ENCODE measurements at places on chromosomes 12 and 14. TPM values are rescaled to one million over a fixed set of nuclear protein-coding genes. Genes with fewer than 3 reads are reported as not detected.
A peak's percentile ranks its signal among the peaks of the same experiment; 100 is the strongest.

- H3K27me3 ChIP-seq = no peaks in the 10 kb centered on the region
- H3K27ac ChIP-seq = no peak overlapping the region
- DNase-seq = no peak
- H3K4me1 ChIP-seq = peaks cover 6% of the 10 kb centered on the region
- H3K36me3 ChIP-seq = peaks cover 7% of the 10 kb centered on the region
- H3K4me3 ChIP-seq = no peak overlapping the region
These were observed 312.1 kb downstream of the ITPR2 start for GRCh38 chr12:26520869-26521268.

DNA sequence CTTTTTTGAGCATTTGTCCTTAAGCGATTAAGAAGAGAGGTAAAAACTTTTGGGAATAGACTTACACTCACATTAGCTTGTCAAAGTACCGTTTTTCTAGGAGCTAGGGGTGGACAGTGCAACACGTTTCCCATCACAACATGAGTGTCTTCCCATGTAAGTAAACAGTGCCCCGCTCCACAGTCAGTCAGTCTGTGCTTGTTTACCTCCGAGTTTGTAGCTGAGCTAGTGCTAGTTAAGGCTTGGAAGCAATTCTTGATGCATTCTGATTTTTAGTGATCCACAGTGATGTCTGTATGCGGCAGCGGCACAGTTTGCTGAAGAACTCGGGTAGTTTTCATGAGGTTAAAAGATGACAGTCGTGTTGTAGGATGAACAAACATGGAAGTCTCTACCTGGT, 941 bp downstream of the ZDHHC17 start:
- peak; percentile 4 for DNase-seq
- peaks cover 47% of the 10 kb centered on the region for H3K4me1 ChIP-seq
- peak overlapping the region; percentile 97 for H3K27ac ChIP-seq
- H3K36me3 ChIP-seq = no peaks in the 10 kb centered on the region
- no peaks in the 10 kb centered on the region for H3K27me3 ChIP-seq
- peak overlapping the region; percentile 97 for H3K4me3 ChIP-seq

DNA sequence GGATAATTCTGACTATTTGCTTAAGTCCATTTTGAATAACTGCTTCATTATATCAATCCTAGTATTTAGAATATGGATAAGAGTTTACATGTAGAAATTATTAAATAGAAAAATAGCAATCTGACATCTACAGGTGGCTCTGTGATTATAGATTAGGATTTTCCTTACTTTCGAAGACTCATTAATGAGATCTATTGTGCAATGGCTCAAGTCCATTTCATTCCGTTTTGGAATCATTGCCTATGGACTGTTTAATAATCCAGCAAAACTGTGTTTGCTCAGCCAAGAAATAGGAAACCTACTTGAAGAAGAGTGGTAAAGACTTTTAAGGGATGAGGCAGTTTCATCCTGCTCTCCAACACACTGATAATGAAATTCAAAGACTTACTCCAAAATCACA, 67.8 kb upstream of the SSTR1 start:
- H3K36me3 ChIP-seq = no peaks in the 10 kb centered on the region
- no peak overlapping the region for H3K4me3 ChIP-seq
- no peak for DNase-seq
- no peak overlapping the region for H3K27ac ChIP-seq
- no peaks in the 10 kb centered on the region for H3K4me1 ChIP-seq

- H3K36me3 ChIP-seq = no peaks in the 10 kb centered on the region
- H3K27me3 ChIP-seq = peaks cover 5% of the 10 kb centered on the region
- H3K4me1 ChIP-seq = no peaks in the 10 kb centered on the region
- no peak overlapping the region for H3K4me3 ChIP-seq
- no peak for DNase-seq
These were observed 404.8 kb downstream of the ATP23 start for GRCh38 chr12:58346032-58346632.

- no peaks in the 10 kb centered on the region for H3K4me1 ChIP-seq
- H3K27ac ChIP-seq = no peak overlapping the region
These were observed 46.0 kb downstream of the MYO1H start for GRCh38 chr12:109393437-109394345.

DNA sequence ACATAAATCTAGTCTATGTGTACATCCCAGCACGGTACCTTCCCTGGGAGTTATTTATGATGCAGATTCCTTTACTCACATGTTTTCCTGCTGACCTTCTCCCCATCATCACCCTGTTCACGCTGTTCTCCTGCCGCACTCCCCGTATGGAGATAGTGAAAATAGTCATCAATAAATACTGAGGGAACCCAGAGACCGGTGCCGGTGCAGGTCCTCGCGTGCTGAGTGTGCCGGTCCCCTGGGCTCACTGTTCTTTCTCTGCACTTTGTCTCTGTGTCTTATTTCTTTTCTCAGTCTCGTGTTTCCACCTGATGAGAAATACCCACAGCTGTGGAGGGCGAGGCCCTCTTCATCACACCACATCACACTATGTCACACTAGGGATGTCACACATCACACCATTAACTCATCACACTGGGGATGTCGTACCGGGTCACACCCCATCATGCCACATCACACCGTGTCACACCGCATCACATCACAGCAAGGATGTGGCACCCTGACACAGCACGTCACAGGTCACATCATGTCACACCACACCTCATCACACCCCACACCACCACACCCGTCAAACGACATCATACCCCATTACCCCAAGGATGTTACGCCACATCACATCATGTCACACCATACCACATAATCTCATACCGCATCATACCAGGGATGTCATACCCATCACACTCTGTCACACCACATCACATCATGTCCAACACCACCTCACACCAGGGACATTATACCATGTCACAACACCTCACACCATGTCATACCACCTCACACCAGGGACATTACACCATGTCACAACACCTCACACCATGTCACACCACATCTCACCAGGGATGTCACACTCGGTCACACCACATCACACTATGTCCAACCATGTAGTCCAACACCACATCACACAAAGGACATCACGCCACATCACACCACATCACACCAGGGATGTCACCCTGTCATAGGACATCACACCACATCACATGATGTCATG, 207.0 kb downstream of the TMEM121 start:
- H3K36me3 ChIP-seq = no peaks in the 10 kb centered on the region
- H3K27me3 ChIP-seq = peaks cover 6% of the 10 kb centered on the region
- H3K4me1 ChIP-seq = no peaks in the 10 kb centered on the region
- DNase-seq = no peak
- H3K27ac ChIP-seq = no peak overlapping the region
- no peak overlapping the region for H3K4me3 ChIP-seq

- DNase-seq = no peak
- no peaks in the 10 kb centered on the region for H3K27me3 ChIP-seq
- H3K36me3 ChIP-seq = peaks cover 11% of the 10 kb centered on the region
- H3K4me3 ChIP-seq = no peak overlapping the region
- H3K27ac ChIP-seq = peak overlapping the region; percentile 20
- H3K4me1 ChIP-seq = no peaks in the 10 kb centered on the region
These were observed 32.8 kb upstream of the KLHL42 start for GRCh38 chr12:27747111-27747820.

GRCh38 chr12:68614105-68614679, 3.5 kb downstream of the RAP1B start:
- no peaks in the 10 kb centered on the region for H3K27me3 ChIP-seq
- peaks cover 33% of the 10 kb centered on the region for H3K36me3 ChIP-seq
- peaks cover 84% of the 10 kb centered on the region for H3K4me1 ChIP-seq

DNA sequence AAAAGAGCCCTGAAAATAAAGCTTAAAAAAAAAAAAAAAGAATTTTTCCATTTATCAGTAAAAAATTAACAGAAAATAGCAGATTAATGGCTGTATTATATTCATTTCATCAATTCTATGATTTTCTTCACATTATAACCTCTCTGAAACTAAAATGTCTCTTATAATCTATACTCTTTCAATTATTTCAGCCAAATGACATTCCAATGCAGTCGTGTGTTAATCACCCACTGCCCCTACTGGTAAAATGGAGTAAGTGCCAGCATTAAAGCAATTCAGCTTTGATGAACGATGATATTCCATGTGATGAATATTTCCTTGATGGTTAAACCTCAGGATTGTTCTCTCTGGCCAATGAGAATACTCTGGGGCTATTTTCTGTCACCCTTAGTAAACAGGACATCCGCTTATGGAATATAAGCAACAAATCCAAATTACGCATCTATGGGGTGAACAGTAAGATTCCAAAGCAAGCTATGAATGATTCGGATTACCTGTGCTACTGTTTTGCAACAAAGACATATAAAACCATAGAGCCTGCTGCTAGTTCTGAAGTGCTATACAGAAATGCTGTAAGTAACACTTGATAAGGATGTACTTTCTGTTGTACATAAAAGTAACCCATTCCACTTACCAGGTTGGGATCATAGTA, 20.3 kb upstream of the SYCP3 start:
- H3K36me3 ChIP-seq = peaks cover 6% of the 10 kb centered on the region
- no peak overlapping the region for H3K27ac ChIP-seq
- H3K4me3 ChIP-seq = no peak overlapping the region
- DNase-seq = no peak
- H3K4me1 ChIP-seq = no peaks in the 10 kb centered on the region

DNA sequence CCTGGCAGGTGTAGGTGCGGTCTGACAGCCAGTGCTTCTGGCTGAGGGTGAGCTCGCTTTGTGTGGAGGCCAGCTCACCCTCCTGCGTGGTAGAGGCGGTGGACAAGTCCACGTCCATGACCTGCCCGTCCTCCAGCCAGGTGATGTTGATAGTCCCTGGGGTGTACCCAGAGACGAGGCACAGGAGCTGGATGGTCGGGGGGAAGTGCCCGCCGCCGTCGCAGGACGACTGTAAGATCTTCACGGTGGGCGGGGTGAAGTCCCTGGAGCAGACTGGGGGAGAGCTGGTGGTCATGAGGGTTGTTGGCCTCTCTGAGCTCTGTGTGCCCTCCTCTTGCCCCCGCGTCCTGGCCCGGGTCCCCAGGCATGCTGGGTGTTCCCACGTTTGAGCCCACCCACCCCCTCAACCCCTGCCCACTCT, 74.6 kb downstream of the TMEM121 start:
- H3K4me3 ChIP-seq = no peak overlapping the region
- H3K4me1 ChIP-seq = no peaks in the 10 kb centered on the region
- DNase-seq = no peak
- H3K27ac ChIP-seq = no peak overlapping the region
- no peaks in the 10 kb centered on the region for H3K27me3 ChIP-seq

DNA sequence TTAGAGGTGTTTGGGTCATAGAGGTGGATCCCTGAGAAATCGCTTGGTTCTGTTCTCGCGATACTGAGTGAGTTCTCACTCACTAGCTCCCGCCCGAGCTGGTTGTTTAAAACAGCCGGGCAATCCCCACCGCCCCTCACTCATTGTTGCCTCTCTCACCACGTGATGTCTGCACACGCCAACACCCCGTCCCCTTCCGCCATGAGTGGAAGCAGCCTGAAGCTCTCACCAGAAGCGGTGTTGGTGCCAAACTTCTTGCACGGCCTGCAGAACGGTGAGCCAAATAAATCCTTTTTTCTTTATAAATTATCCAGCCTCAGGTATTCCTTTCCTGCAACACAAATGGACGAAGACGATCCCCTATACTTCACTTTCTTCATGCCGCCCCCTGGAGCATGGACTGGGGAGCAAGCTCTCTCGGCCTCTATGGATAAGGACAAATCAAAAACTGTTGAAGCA, 45.4 kb upstream of the CCND2 start:
- H3K27me3 ChIP-seq = peaks cover 6% of the 10 kb centered on the region
- peaks cover 5% of the 10 kb centered on the region for H3K4me1 ChIP-seq
- no peak for DNase-seq
- H3K4me3 ChIP-seq = no peak overlapping the region
- H3K27ac ChIP-seq = no peak overlapping the region
- H3K36me3 ChIP-seq = no peaks in the 10 kb centered on the region

- peak overlapping the region; percentile 39 for H3K27ac ChIP-seq
- no peaks in the 10 kb centered on the region for H3K27me3 ChIP-seq
- peaks cover 3% of the 10 kb centered on the region for H3K4me1 ChIP-seq
- no peak for DNase-seq
- peaks cover 5% of the 10 kb centered on the region for H3K36me3 ChIP-seq
- H3K4me3 ChIP-seq = no peak overlapping the region
These were observed 44.5 kb downstream of the GTF2A1 start for GRCh38 chr14:81176241-81176640.

DNA sequence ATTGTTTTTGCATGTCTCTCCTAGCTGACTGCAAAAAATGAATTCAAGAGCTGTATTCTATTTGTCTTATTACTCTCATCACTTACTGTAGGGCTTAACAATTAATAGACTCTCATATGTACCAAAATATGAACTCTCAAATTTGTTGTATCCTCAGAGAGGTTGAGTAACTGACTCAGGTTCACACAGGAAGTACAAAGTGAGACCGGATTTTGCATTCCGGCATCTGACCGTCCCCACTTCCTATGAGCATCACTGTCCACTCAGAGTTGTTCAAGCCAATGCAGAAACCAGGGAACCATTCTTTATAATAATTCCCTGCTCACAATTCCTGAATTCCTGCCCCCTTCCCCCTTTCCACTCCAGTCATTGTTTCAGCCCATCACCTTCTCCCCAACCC, 113.3 kb upstream of the AMIGO2 start:
- H3K4me3 ChIP-seq = peak overlapping the region; percentile 80
- peaks cover 2% of the 10 kb centered on the region for H3K36me3 ChIP-seq
- H3K27me3 ChIP-seq = no peaks in the 10 kb centered on the region
- H3K27ac ChIP-seq = peak overlapping the region; percentile 99
- H3K4me1 ChIP-seq = peaks cover 78% of the 10 kb centered on the region

GRCh38 chr12:124488520-124488919, 78.9 kb downstream of the NCOR2 start:
- peaks cover 25% of the 10 kb centered on the region for H3K4me1 ChIP-seq
- H3K36me3 ChIP-seq = no peaks in the 10 kb centered on the region
- H3K27ac ChIP-seq = no peak overlapping the region
- no peak for DNase-seq

GRCh38 chr14:100303179-100303578, 3.1 kb downstream of the SLC25A29 start:
- H3K27ac ChIP-seq = peak overlapping the region; percentile 24
- peak; percentile 27 for DNase-seq
- peaks cover 18% of the 10 kb centered on the region for H3K27me3 ChIP-seq
- H3K4me3 ChIP-seq = no peak overlapping the region

- H3K27me3 ChIP-seq = no peaks in the 10 kb centered on the region
- no peaks in the 10 kb centered on the region for H3K36me3 ChIP-seq
- no peak for DNase-seq
- no peak overlapping the region for H3K4me3 ChIP-seq
- peak overlapping the region; percentile 20 for H3K27ac ChIP-seq
These were observed 383.5 kb downstream of the ZFP36L1 start for GRCh38 chr14:68409387-68409786.

Gene CNOT2
- total RNA-seq = 62.8 TPM

Gene MDGA2
- total RNA-seq = not detected

Gene CIDEB
- 12.9 TPM for total RNA-seq

Gene SLC22A17
- total RNA-seq = 6.3 TPM

Gene RACGAP1
- total RNA-seq = 121 TPM

Gene KRT80
- total RNA-seq = not detected
